ENCODE measurements at places on chromosomes 3 and 15.

GRCh38 chr3:173825730-173826129 is 428.2 kb downstream of the NLGN1 start:
- no peak for DNase-seq

GRCh38 chr3:79598594-79598993 is 169.2 kb downstream of the ROBO1 start:
- no peak for DNase-seq

DNA sequence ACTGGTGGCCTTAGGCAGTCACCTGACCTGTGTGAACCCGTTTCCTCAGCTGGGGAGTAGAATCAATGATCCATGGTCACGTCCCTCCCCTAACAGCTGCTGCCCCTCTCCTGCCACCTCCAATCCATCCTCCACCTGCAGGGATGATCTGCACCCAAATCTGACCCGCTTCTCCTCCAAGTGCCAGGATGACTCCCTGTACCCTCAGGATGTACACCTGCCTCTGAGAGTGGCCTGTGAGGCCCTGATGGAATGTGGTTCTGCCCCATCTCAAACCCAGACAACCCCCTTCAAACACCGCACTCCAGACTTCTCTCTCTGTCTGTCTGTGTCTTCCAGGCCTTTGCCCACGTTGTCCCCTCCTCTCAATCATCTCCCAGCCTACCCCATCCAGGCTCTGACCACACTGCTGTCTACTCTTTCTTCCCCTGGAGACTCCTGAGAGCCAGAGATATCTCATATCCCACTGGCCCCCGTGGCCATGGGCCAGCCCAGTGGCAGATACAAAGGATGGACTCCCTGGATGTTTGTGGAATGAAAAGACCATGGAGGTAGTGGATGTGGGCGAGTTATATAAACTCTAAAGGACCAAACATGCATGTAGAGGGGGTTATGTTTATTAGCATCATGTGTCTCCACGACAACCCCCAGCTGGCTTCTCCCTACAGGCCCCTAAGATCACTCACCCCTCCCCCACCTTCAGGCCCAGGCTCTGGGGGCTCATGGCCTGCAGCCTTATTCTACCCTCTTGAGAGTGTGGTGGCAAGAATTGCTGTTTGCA is 84.9 kb downstream of the SMAD6 start:
- DNase-seq = no peak

- no peak for DNase-seq
Observed at GRCh38 chr15:43213466-43213865, 7.4 kb downstream of the EPB42 start.

DNA sequence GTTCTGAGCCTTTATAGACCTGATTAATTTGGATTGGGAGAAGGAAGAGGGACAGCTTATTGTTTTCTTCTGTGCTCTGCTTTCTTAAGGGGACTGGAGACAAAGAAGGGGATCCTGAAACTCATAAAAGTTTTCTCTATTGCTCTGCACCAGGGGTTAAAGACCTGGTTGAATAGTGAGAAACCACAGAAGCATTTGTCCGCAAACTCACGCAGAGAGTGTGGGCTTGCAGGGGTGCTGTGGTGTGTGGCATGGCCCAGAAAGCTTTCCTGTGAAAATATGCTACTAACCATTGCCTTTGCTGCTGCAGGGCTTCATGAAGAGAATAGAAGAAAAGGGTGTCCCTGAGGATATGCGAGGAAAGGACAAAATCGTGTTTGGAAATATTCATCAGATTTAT is 73.1 kb upstream of the UMPS start:
- no peak for DNase-seq

- DNase-seq = no peak
Observed at GRCh38 chr3:25872200-25872877, 82.4 kb downstream of the OXSM start.

- no peak for DNase-seq
Observed at GRCh38 chr3:69178082-69178481, 55.7 kb upstream of the LMOD3 start.

- DNase-seq = no peak
Observed at GRCh38 chr15:28191832-28192231, 92.7 kb upstream of the OCA2 start.

DNA sequence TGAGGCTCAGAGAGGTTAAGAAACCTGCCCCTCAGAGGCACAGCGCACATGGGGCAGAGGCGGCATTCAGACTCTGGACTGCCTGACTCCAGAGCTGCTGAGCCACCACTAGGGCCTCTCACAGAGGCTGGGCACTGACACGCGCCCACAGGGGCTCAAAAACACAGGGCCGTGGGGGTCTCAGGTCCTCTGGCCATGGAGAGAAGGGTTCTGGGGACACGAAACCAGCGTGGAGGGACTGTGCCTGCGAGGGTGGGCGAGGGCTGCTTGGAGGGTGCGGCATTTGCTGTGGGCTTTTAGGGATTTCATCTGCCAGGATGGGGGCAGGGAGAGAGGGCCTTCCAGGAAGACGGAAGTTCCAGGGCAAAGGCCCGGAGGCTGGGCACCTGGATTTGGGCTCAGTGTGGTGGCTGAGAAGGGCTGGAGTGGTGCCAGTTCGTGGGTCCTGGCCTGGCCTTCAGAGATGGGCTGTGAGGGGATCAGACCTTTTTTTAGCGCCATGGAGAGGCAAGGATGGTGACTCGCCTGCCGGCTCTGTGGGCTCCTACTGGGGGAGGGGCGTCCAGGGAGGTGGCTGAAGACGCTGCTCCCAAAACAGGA is 69.6 kb downstream of the EFCAB12 start:
- no peak for DNase-seq

GRCh38 chr3:158768881-158769543 is 32.8 kb upstream of the MFSD1 start:
- DNase-seq = no peak

Data from memory B cell (primary cell).